Stimulated activated CD4-positive, alpha-beta T cell treated with anti-CD3 and anti-CD28 coated beads, Interleukin-4, amount 100 ng/mL, for 24 hours (primary cell): ENCODE measurements at places on chromosomes 11 and 22.

- no peak for DNase-seq
Observed at GRCh38 chr11:47496808-47497207, 47.9 kb upstream of the RAPSN start.

DNA sequence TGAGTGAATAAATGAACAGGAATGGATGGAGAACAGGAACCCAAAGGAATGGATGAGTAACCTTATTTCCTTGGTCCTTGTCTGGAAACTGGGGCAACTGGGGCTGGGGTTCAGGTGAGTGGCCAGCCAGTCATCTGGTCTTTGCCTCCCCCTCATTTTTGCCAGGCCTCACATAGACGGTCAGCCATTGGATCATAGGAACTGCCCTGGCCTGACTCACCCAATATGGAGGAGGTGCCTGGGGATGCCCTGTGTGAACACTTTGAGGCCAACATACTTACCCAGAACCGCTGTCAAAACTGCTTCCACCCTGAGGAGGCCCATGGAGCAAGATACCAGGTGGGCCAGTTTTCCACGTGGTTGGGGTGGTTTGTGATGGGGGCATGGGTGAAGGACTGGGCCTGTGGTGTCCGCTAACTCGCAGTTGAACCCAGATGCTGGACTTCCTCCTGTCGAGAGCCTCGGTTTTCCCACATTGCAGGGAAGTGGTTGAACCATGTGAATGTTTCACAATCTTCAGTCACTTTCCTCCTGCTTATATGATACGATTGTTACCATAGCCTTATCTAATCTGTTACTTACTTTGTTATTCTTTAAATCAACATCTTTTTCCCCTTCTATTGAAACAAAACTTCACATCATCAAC lies 4.4 kb downstream of the TRIOBP start:
- DNase-seq = no peak

DNA sequence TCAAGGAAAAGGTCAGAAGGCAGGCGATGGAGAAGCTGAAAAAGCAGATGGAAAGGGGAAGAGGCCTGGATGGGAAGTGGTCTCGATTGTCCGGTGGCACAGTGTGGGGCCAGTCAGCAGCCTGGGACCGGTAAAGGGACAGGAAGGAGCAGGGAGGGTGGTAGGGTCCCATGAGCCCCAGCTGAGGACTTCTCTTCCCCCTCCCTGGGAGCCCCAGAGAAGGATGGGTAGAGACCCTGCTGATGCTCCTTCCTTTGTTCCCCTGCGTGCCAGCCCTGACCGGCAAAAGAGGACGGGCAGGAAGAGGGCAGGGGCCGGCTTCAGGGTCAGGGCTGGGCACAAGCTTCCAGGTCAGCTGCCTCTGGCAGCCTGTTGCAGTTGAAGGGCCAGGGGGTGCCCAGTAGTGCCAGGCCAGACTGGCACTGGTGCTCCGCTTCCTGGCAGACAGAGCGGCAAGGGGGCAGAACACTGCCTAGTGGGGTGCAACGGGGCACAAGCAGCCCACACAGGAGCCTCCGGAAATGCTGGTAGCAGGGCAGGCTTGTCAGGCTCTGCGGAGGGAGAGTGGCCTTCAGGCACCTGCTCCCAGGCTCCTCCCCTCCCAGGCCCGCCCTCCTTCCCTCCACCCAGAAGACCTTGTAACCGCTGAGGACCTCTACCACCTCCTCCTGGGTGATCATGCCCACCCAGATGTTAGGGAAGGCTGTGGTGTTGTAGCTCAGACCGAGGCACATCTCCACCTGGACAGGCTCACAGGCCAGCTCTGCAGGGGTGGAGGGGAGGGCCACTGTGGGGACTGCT lies 739 bp upstream of the C1QTNF5 start:
- DNase-seq = no peak

- DNase-seq = no peak
Observed at GRCh38 chr11:77379253-77379652, 77.8 kb upstream of the GDPD4 start.

DNA sequence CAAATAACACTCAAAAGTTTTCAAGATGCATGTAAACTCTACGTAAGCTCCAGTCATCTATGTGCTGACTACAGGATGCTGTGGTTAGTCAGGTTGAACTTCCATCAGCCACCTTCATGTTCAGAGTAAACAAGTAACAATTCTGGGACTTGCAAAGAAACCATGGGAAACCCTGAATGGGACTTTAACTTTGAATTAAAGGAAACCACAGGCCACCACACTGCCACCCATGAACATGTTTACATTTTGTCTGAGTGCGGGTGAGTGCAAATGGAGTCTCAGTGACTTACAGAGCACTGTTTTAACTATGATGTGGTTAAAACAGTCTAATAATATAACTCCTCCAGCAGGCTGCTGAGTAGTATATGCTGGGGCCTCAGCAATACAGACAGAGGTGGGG lies 12.9 kb upstream of the SYTL2 start:
- DNase-seq = peak; percentile 57

DNA sequence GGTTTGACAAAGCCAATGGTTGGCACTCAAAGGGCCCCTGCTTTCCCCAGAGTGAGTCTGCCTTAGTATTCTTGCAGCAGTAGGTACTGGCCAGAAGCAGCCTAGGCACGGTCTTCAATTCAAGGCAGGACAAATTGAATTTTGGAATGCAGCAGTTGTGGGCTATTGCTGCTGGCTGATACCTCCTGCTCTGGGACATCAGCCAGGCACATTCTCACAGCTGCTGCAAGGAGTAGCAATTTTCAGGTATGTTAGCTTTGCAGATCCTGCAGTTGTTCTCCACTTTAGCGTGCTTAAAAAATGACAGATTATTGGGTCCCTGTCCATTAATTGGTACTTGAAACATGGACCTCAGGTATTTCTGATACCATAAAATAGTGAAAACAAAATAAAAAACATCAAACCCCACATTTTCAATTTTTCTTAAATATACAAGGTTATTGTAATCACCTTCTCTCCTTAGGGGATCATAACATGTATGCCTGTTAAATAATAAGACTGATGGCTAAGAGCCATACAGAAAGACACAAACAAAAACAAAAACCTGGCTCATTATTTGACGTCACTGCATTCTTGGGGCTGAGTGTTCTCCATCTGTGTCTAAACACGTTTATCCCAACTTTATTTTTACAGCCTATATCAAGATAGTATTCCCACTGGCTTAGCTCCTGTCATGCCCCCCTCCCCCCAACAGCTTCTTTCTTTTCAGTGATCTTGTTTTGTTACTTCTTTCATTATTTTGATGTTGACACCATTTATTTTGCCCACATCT lies 85.1 kb upstream of the CARD18 start:
- no peak for DNase-seq

DNA sequence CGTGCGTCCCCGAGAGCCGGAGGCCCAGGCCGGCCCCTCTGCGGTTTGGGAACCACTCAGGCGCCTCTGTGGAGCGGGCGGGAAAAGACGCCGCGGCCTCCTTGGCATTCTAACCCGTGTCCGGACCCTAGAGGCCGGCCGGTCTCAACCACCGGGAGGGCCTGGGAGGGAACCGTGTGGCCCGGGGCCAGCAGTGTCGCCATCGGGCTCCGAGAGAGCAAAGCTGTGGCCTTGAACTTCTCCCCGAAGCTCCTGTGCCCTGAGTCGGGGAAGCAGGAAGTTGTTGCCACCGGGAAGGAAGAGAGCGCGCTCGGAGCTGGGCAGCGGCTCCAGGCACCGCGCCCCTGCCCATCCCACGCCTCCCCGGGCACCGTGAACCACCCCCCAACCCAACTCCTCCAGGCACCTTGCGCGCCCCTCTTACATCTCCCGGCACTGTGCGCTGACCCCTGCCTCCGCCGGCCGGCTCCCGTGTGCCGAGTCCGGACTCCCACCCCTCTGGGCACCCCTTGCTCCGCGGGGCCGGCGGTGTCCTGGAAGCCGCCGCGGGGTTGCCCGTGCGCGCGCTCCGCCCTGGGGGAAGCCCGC lies 80.0 kb upstream of the PPARA start:
- DNase-seq = peak; percentile 35

DNA sequence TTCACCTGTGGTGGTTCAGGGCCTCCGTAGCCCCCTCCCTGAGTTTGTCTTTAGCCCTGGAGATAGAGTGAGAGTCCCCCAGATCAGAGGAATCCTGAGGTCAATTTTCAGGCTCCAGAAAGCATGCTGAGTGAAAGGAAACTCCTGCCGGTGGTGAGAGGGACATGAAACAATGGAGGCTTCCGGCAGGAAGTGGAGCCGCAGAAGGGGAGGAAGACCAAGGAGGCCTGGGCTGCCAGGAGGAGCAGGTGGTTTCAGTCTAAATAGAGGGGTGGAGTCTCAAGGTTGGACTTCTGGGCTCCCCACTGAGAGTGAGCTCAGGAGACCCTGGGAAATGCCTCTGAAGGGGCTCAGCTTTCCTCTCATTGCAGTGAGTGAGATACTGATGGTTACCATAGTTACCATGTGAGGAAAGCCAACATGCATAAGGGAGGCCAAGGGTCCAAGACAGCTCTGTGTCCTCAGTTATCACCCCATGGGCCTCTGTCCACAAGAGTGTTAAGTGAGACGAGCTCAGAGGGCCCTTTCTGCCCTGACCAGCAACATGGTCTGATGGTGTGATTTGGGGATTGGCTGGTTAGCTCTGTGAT lies 10.7 kb downstream of the SLCO2B1 start:
- no peak for DNase-seq

DNA sequence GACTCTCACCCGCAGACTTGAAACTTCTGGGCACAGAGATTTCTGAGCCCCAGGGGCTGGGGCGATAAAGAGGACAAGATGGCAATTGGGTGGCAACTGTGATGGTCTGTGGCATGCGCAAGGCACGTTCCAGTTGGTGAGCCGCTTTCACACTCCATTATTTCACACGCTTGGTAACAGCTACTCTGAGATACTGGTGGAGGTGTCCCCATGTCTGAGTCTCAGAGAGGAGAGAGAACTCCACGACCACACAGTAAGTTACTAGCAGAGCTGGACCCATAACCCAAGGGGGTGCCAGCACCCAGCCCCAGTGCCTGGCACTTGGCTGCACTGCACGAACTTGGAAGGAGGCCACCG lies 6.0 kb upstream of the KCNJ4 start:
- no peak for DNase-seq

DNA sequence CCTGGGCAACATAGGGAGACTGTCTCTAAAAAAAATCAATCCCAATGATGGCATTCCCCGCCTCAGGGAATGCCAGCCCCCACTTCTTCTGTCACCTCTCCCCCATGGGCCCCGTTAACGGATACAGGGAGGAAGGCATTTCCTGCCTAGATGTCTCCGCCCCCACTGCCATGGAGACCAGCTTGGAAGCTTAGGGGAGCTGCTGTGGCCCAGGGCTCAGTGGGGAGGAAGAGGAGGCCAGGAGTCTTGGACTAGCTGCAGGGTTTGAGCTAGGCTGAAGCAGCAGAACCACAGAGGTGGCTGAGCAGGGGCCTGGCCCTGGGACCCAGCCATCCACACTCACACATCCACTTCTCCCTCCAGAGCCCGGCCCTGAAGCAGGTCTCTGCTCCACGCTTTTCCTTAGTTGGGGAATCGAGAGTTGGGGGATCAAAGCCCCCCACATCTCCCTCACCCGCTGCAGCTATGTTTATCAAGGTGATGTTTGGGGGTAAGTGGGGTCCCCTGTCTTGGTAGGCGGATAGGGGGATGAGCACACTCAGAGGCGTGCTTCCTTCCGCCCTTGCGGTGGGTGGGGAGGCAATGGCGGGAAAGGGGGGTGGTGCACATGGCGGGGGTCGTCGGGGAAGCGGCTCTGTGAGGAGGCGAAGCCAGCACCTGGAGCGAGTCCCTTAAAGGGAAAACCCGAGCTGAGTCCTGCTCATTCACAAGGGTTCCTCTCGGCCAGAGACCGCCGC lies at the start of gene C22orf15:
Gene C22orf15, plus strand, starts transcription at position 149 of the 737 bp plus-strand sequence. Its CDS starts 317 bp downstream, at position 466.
- no peak for DNase-seq
